NCI-H526 treated with DMSO at 0.1 percent for 48 hours (cell line): ENCODE measurements at places on chromosomes 11 and 22.

DNA sequence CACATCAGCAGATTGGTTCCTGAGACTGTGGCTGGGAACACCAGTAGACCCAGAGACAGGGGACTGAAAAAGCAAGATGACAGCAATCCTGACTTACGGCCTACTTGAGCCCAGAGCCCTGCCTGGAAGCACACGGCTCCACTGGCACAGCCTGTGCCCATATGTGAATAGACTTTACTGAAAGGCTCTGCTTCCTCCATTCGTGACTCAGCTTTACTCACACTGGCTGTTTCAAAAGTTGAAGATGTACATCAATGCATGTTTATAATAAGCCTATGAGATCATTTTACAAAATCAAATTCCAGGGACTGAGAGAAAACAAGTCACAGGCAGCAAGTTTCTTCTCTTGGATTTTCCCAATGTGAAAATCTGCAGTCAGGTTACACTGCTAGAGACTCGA lies 134.6 kb upstream of the TEAD1 start:
- DNase-seq: no peak

DNA sequence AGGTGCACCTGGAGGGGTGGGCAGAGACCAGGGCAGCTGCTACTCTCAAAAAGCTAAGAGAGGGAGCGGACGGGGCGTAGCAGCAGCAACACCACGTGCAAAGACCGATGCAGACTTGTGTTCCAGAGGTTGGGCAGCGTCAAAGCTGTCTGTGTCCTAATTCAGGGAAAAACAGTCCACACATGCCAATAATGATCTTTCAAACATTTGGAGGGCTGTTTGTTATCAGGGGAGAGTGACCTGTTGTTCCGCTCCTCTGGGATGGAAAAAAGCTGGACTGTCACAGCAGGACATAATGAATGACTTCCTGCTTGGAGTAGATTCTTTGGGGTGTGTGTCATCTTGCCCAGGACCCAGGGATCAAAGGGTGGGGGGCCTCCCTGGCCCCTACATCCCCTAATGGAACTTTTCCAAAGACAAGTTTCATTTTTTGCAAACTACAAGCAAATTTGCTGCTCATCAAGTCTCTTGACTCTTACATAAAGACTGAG lies 6.2 kb upstream of the FBLN1 start:
- no peak for DNase-seq

DNA sequence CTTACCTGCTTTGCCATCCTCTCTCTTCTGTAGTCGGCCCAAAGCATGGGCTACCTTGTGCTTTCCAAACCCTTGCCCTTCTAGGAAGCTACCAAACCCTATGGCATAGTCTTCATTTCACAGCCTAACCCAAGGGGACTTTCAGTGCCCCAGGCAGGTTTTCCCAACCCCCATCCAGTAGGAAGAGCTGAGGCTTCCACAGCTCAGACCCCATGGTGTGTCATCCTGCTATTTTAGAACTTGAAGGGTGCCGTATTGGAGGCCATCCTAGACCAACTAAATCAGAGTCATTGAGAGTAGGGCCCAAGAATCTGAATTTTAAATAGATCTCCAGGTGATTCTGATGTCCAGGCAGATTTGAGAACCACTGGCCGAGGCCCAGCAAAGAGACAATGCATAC lies 31.9 kb upstream of the TUB start:
- DNase-seq: no peak

DNA sequence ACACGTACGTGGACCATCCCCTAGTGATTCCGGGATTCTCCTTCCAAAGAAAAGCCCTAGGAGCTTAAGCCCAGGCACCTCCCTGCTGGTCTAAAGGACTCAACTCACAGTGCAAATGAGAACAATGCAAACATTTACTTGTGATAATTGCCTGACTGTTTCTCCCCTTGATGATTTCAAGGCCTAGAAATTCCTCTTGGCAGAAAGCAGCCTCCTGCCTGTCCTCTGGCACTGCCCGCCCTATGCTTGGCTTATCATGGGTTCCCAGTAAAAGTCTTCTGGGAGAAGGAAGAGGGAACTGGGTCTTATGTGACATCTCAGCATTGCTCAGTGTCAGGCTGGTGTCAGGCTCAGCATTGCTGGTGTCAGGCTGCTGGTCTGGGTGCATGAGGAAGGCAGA lies 351.8 kb downstream of the SHANK2 start:
- DNase-seq: no peak

DNA sequence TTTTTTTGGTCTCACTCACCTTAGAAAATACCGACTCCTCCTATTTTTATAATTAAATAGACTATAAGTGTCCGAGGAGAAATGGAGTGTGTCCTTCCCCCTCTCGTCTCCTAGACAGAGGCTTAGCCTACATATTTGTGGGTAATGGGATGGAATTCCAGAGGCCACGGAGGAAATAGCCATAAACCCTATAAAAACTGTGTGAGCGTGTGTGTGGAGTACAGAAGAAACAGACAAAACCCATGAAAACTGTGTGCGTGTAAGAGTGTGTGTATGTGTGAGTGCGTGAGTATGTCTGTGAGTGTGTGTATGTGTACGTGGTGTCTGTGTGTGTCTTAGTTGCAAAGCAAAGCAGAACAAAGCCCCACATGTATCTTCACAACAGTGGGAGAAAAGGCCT lies 883.5 kb downstream of the OPCML start:
- DNase-seq: no peak

GRCh38 chr11:59676205-59676604 lies 7.4 kb upstream of the PATL1 start:
- DNase-seq: no peak

- DNase-seq: no peak
Observed at GRCh38 chr11:134764367-134764766, 352.3 kb upstream of the B3GAT1 start.

DNA sequence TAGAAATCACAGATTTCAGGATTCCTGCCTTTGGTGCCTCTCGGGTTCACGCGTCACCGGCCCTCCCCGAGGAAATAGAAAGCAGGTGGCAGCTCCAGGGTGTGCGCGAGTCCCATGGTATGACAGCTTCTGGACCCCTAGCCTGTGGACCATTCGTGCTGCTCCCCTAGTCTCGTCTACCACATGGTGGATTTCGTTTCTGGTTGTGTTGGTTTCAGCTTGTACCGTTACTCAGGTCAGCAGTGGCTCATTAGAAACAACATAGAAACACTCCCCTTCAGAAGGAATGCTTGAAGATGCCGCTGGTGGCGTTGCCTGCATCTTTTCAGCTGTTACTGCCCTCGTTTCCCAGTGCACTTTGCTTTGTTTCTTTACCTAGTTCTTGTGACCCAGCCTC lies 700 bp downstream of the TTC17 start:
- DNase-seq: peak; percentile 20

DNA sequence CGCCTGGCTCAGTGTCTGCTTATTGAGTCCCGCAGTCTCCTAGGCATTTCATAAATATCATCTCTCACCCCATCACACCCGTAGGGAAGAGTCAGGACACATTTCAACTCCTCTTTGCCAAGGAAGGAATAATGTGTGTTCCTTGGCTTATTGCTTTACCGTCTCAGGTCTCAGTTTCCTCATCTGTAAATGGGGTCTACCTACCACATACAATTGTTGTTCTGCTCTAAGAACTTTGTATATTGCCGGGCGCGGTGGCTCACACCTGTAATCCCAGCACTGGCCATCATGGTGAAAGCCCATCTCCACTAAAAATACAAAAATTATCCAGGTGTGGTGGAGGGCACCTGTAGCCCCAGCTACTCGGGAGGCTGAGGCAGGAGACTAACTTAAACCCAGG lies 3.1 kb upstream of the THRSP start:
- DNase-seq: no peak

- DNase-seq: no peak
Observed at GRCh38 chr11:58939277-58939676, at the start of gene GLYATL1. TSS of gene GLYATL1 (plus strand) at chr11:58939488. CDS start at chr11:58947088, 7,600 bp downstream.

- DNase-seq: no peak
Observed at GRCh38 chr22:24099666-24100065, 81.6 kb upstream of the SUSD2 start.

- DNase-seq: no peak
Observed at GRCh38 chr11:93887111-93887510, 36.7 kb upstream of the VSTM5 start.

GRCh38 chr11:38791346-38791961 lies 2193.4 kb upstream of the RAG2 start:
- DNase-seq: peak; percentile 12

- DNase-seq: no peak
Observed at GRCh38 chr11:65867284-65868071, 5.1 kb downstream of the EFEMP2 start.

DNA sequence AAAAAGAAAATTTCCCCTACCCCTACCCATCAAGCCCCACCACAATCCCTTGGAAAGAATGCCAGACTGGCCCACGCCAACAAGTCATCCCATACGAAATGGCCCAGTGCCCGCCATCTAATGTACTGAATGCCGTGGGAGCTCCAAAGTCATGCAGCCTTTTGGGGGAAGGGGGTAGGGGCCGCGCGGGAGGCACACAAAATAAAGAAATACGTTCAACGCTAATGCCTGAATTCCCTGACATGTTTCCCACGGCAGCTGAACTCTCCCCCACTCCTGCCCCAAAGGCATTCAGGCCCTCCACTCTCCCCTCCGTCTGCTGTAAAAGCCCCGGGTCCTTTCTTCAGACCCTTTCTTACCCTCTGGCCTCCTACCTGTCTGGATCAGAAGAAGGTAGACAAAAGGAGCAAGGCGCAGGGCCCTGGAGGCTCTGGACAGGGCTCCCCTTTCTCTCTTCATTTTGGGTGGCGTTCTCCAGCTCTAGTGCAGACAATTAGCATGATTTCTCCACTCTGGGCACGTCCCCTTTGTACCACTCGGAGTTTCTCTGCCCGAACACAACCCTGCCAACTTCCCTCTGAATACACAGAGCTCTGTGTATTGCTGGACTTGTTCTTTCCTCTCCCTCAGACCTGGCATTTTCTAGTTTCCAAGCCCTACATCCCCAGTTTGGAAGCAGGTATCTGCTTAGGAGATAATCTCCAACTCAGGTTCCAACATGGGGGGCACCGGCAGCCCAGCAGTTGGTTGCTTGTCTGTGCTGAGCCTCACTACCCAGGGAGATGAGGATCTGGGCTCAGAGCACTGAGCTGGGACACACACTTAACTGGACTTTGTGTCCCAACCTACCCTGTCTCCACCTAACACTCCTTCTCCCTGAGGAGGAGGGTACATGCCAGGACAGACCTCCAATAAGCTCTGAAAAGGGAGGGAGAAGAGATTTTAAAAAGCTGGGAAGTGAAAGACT lies at the start of gene HEPACAM:
Gene HEPACAM (minus strand): TSS at position 500 of the 967 bp plus-strand sequence. CDS start 41 bp downstream, at position 459.
- no peak for DNase-seq

GRCh38 chr11:131038597-131038996 lies 122.3 kb upstream of the SNX19 start:
- peak; percentile 93 for DNase-seq

DNA sequence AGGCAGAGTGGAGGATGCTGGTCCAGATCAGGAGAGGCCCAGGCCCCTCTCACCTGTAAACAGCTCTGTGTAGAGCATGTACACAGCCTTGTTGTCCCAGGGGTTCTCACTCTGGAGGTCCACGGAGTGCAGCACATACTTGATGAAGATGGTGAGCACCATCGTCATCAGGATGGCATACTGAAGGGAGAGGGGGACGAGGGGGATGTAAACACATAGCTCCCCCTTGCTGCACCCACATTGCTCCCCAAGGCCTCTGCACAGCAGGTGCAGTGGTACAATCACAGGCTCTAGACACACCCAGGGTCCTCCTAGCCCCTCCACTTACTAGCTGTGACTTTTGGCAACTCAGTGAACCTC lies 2.9 kb downstream of the SYVN1 start:
- no peak for DNase-seq

DNA sequence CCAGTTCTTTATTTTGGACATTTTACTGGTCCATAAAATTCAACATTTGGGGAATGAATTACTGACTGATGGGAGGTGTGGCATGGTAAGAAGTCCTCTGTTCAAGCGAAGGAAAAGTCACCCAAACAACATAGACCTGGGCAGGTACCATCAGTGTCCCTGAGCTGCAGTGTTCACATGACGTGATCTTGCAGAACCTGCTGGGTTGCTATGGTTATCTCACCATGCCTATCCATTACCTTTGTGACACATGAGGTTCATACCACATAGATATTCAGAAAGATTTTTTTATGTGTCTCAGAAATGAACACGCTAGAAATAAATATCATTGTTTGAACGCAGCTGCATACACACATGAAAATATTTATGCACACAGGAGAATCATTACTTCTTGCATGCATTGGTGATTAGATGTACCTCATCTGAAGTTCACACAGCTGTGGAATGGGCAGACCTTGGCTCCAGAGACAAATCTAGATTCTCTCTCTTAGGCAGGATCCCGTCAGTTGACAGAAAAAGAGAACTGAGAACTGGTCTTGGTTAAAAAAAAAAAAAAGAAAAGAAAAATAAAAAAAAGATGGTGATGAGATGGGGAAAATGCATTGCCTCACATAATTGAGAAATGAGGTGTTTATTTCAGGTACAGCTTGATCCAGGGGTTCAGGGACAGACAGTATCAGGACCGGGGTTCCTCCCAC lies 21.4 kb upstream of the RCN1 start:
- DNase-seq: no peak

- no peak for DNase-seq
Observed at GRCh38 chr11:12154871-12155668, 44.7 kb downstream of the MICAL2 start.

- DNase-seq: no peak
Observed at GRCh38 chr11:90564531-90564930, 341.7 kb upstream of the CHORDC1 start.

GRCh38 chr22:31346733-31347250 lies 646 bp upstream of the PATZ1 start:
- DNase-seq: peak; percentile 54

GRCh38 chr11:13229136-13229535 lies 48.5 kb upstream of the BMAL1 start:
- no peak for DNase-seq

DNA sequence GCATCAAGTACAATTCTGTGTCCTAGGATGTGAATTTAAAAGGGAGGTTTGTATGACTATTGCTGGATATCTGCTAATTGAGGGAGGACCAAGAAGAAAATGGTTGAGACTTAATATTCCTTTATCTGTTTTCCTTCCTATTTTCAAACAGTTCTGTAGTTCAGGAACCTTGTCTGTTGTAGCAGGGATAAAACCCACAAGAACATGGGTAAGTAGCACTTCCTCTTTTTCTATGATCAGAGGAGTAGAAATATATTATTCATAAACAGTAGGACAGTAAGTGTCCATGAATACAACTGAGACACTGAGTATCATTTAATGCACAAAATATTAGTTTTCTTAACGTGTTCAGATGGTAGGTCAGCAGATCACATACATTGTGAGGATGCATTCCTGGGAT lies 7.6 kb downstream of the MS4A3 start:
- DNase-seq: no peak

- no peak for DNase-seq
Observed at GRCh38 chr22:22139364-22139763, 105.2 kb upstream of the VPREB1 start.

DNA sequence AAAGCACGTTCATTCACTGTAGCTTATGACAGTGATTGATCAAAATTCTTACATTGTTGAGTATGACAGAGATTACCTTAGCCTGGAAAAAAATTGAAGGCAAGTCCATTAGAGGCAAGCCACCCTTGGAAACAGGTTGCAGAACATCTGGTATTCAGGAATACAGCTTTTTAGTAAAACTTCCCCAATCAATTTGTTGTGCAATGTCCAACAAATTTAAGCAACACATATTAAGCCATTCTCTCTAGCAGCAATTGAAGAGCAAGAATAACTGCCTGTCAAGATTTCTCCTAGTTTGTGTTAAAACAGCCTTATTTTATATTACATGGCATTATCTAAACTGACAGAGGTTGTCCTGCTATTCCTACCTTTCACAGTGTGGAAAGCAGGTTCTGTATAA lies 37.0 kb downstream of the BCL2L13 start:
- no peak for DNase-seq
